ENCODE measurements at places on chromosomes 5 and 9.

GRCh38 chr9:96327694-96328352 lies 25.8 kb upstream of the HSD17B3 start:
- no peaks in the 10 kb centered on the region for H3K36me3 ChIP-seq
- no peak overlapping the region for H3K27ac ChIP-seq
- DNase-seq, result no peak
- no peak overlapping the region for H3K4me3 ChIP-seq
- H3K4me1 ChIP-seq, result peaks cover 8% of the 10 kb centered on the region
- H3K27me3 ChIP-seq, result no peaks in the 10 kb centered on the region

GRCh38 chr9:91949392-91949945 lies 559 bp downstream of the ROR2 start:
- no peaks in the 10 kb centered on the region for H3K27me3 ChIP-seq
- peak; percentile 37 for DNase-seq
- H3K4me3 ChIP-seq, result peak overlapping the region; percentile 89
- H3K27ac ChIP-seq, result no peak overlapping the region
- peaks cover 44% of the 10 kb centered on the region for H3K4me1 ChIP-seq

GRCh38 chr9:128911529-128912035 lies 9.2 kb upstream of the PHYHD1 start:
- no peak overlapping the region for H3K4me3 ChIP-seq
- peak overlapping the region; percentile 79 for H3K27ac ChIP-seq
- no peak for DNase-seq
- no peaks in the 10 kb centered on the region for H3K27me3 ChIP-seq
- peaks cover 20% of the 10 kb centered on the region for H3K4me1 ChIP-seq

DNA sequence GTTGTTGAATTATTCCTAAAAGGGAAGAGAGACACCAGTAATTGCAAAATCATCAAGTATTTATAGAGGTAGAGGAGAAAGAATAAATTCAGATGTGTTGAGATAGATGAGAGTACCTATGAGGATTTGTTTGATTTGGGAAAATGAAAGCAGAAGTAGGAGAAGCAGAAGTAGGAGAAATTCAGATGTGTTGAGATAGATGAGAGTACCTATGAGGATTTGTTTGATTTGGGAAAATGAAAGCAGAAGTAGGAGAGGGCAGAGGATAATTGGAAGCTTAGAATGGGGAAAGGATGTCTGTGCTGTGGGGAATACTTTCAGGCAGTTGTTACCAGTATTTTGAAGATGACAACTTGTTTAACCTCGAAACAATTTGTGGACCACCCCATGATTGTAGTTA lies 35.1 kb upstream of the ZCCHC7 start:
- no peaks in the 10 kb centered on the region for H3K27me3 ChIP-seq
- peaks cover 13% of the 10 kb centered on the region for H3K4me1 ChIP-seq
- H3K36me3 ChIP-seq, result peaks cover 16% of the 10 kb centered on the region

DNA sequence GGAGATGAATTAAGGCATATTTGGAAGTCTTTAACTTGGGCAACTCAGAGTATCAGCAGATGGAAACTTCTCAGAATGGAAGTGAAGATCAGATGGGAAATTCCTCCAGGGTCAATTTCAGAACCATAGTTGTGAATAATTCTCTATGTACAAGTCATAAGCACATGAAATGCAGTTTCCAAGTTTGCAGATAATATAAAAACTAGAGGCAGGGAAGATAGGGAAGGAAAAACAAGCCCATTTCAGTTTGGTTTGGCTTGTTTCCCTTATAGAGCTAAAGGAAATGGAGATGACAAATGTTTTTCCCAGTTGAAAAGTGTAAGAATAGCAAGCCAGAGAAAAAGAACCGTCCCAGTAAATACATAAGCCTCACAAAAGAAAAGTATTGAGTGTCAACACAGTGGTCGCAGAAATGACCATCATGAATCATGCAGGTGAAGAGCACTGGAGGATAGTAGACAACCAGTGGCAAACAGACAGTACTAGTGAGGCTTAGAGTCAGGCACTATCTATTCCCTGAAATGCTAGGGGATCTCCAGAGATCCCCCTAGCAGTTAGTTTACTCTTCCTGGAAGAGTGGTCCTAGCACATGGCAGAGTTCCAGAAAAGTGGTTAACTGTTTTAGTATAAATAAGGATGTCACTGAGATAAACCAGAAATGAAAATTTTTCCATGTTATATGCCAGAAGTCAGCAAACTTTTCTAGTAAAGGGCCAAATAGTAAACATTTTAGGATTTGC lies 245.9 kb downstream of the SAXO1 start:
- H3K36me3 ChIP-seq, result no peaks in the 10 kb centered on the region
- H3K4me3 ChIP-seq, result no peak overlapping the region
- H3K27me3 ChIP-seq, result no peaks in the 10 kb centered on the region
- H3K27ac ChIP-seq, result peak overlapping the region; percentile 61

- no peak overlapping the region for H3K27ac ChIP-seq
- H3K27me3 ChIP-seq, result peaks cover 11% of the 10 kb centered on the region
- H3K4me1 ChIP-seq, result no peaks in the 10 kb centered on the region
- H3K36me3 ChIP-seq, result no peaks in the 10 kb centered on the region
Measured at GRCh38 chr9:116990592-116990991, 303.5 kb downstream of the TRIM32 start.

GRCh38 chr9:70257991-70258691 lies 637 bp upstream of the SMC5 start:
- peak overlapping the region; percentile 89 for H3K4me3 ChIP-seq
- no peaks in the 10 kb centered on the region for H3K27me3 ChIP-seq
- peaks cover 84% of the 10 kb centered on the region for H3K4me1 ChIP-seq

DNA sequence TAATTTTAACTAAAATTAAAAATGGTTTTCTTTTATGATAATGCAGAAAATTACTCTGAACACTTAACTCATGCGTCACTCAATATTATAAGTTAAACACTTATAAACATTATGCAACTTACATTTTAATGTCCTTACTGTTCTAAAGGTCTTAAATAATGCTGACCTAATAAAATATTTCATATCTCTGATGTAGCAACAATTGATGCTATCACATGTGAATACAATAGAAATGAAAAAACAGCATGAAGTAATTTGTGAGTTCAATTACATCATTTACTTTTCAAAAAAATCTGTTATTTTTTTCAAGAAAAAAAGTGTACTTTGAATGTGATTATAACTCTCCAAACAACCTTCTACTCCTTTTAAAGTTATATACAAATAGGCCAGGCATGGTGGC lies 26.4 kb upstream of the REEP5 start:
- H3K27me3 ChIP-seq, result no peaks in the 10 kb centered on the region
- no peak for DNase-seq
- H3K36me3 ChIP-seq, result peaks cover 1% of the 10 kb centered on the region
- H3K27ac ChIP-seq, result no peak overlapping the region

DNA sequence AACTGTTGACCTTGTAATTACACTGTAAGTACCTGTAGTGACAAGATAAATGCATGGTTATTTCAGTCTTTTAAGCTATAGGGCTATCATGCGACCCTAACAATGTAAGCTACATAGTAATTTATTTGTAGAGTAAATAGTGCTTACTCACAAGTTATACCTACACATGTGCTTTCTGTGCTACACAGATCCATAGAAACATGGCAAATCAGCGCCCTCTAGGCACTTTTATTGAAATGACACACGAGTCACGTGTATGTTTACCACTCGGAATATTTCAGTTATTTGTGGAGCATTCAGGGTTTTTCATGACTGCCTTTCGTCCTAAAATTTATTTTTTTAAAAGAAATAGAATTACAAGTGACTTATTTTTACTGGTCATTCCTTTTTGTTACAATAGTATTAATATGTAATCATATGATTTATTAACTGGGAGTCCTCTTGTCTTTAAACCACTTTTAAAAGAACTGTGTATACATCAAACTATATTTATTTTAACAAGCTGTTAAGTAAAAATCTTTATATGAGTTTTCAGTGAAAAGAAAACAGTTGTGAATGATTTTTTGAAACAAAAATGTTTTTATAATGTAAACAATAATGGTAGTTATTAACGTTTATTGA lies 1242.3 kb upstream of the WWC1 start:
- no peak overlapping the region for H3K4me3 ChIP-seq
- H3K27me3 ChIP-seq, result no peaks in the 10 kb centered on the region
- no peaks in the 10 kb centered on the region for H3K36me3 ChIP-seq

DNA sequence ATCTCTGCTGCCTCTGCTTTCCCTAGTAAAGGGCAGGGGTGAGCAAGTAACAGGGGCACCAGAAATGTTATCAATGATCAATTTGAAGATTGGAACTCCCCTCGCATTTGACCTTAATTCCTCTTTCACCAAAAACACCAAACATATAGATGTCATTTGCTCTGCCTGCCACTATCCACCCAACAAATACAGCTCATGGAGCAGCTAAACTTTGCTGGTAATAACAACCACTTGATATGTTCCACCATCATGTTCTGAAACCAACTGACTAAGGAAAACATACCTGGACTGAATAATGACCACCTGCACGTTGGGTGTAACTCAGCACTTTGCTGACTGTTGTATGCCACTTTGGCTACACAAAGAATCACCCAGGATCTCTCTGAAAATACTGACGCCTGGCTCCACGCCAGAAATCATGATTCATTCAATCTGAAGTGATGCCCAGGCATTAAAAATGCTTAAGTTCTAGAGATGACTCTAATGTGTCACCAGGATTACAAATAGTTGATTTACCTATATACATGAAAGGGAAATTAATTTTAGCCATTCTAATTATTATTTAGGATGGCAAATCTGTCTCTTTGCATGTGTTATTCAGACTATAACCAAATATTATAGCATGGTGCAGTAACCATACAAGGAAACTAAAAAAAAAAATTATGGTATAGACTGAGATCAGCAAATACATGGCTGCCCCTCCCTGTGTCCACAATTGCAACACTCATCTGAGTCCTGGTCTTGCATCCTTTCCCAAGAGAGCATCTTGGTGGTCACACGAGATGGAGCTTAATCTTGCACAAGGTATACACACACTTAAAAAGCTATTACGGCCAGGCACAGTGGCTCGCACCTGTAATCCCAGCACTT lies 43.1 kb upstream of the TTC39B start:
- H3K27ac ChIP-seq, result no peak overlapping the region
- no peak overlapping the region for H3K4me3 ChIP-seq
- no peaks in the 10 kb centered on the region for H3K36me3 ChIP-seq
- peaks cover 14% of the 10 kb centered on the region for H3K4me1 ChIP-seq

DNA sequence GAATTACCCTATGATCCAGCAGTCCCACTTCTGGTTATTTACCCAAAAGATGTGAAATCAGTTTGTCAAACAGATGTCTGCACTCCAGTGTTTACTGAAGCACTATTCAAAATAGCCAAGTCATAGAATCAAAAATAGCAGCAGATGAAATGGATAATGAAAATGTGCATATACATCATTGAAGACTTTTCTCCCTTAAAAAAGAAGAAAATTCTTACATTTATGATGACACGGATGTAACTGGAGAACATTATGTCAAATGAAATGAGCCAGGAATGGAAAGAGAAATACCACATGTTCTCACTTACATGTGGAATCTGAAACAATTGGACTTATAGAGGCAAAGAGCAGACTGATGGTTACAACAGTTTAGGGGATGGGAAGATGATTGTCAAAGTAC lies 21.5 kb upstream of the PLEKHG4B start:
- no peaks in the 10 kb centered on the region for H3K4me1 ChIP-seq
- no peak overlapping the region for H3K27ac ChIP-seq
- peaks cover 3% of the 10 kb centered on the region for H3K27me3 ChIP-seq
- no peaks in the 10 kb centered on the region for H3K36me3 ChIP-seq
- no peak for DNase-seq
- no peak overlapping the region for H3K4me3 ChIP-seq

GRCh38 chr5:139641116-139642080 lies 6.8 kb upstream of the CXXC5 start:
- H3K27ac ChIP-seq, result peak overlapping the region; percentile 83
- peak; percentile 35 for DNase-seq
- H3K36me3 ChIP-seq, result no peaks in the 10 kb centered on the region
- H3K27me3 ChIP-seq, result peaks cover 13% of the 10 kb centered on the region

Data from mesothelial cell of epicardium (in vitro differentiated cells).